T-helper 2 cell treated with Interferon-gamma antibody and Interleukin-4, amounts not matched to agents 5 μg/mL and 100 μg/mL, for 36 hours (primary cell): ENCODE measurements at places on chromosomes 12 and 14.
A peak's percentile ranks its signal among the peaks of the same experiment; 100 is the strongest.

GRCh38 chr12:67666605-67667004, 18.1 kb downstream of the DYRK2 start:
- H3K27me3 ChIP-seq: no peaks in the 10 kb centered on the region
- H3K36me3 ChIP-seq: peaks cover 11% of the 10 kb centered on the region
- H3K27ac ChIP-seq: no peak overlapping the region
- H3K4me1 ChIP-seq: peaks cover 24% of the 10 kb centered on the region

DNA sequence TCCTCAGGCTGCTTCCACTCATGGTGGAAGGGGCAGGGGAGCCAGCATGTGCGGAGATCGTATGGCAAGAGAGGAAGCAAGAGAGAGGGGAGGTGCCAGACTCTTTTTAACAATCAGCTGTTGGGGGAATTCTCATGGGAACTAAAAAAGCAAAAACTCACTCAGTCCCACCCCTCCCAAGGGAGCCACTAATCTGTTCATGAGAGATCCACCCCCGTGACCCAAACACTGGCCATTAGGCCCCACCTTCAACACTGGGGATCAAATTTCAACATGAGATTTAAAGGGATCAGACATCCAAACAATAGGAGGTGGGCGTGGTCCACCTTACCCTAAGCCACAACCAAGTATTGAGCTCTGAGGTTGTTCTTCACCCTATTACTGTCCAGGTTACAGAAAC, 375.1 kb downstream of the GRIN2B start:
- DNase-seq: no peak
- H3K4me1 ChIP-seq: no peaks in the 10 kb centered on the region

DNA sequence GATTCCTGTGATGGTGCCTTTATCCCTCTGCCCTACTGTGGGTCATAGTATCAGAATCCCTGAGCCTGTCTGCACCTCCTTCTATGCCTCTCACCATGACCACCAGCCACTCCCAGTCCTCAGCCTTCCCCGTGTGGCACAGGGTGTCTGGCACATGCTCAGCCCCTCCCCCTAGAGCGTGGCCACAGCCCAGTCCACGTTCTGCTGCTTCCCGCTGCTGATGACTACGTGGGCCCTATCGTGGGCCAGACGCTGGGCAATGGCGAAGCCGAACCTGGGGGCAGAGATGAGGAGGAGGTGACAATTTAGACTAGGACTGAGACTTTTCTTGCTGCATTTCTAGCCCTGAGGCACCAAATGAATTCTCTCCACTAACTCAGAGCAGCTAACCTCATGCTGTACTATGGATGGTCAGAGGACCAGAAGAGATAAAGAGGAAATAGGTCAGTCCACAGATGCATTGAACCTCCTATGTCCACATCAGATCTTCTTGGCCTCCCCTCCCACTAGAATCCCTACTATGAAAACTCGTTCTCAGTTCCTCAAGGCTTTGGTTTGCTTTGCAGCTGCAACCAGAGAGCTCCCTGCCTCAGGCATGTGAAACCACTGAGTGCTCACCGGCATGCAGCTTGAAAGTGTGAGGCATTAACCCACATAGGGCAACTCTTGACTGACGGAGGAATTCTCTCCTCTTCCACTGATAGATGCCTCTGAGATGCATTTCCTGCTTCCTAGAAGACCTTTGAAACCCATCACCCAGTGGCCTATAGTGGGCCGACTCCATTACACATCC, 126.3 kb upstream of the DHRS4 start:
- H3K4me3 ChIP-seq: no peak overlapping the region
- H3K27me3 ChIP-seq: no peaks in the 10 kb centered on the region
- H3K27ac ChIP-seq: no peak overlapping the region
- no peak for DNase-seq
- H3K36me3 ChIP-seq: no peaks in the 10 kb centered on the region

DNA sequence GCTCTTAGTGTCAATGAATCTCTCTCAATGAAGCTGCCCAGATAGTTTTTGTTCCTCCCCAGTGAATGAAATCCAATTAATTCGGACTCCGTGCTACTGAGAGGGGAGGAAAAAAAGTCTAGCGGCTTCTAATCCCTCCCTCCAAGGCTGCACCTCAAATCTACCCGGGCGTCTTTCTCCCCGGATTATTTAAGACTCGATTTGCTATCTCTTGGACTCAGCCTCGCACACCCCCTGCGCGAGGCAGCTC, 134 bp downstream of the DUSP6 start:
- H3K36me3 ChIP-seq: peaks cover 51% of the 10 kb centered on the region
- H3K27ac ChIP-seq: peak overlapping the region; percentile 96
- peak overlapping the region; percentile 98 for H3K4me3 ChIP-seq
- no peaks in the 10 kb centered on the region for H3K27me3 ChIP-seq
- no peak for DNase-seq

- DNase-seq: no peak
- H3K27ac ChIP-seq: no peak overlapping the region
- H3K27me3 ChIP-seq: no peaks in the 10 kb centered on the region
- peaks cover 72% of the 10 kb centered on the region for H3K36me3 ChIP-seq
- no peak overlapping the region for H3K4me3 ChIP-seq
Measured at GRCh38 chr14:52003324-52003723, 14.0 kb downstream of the RTRAF start.

DNA sequence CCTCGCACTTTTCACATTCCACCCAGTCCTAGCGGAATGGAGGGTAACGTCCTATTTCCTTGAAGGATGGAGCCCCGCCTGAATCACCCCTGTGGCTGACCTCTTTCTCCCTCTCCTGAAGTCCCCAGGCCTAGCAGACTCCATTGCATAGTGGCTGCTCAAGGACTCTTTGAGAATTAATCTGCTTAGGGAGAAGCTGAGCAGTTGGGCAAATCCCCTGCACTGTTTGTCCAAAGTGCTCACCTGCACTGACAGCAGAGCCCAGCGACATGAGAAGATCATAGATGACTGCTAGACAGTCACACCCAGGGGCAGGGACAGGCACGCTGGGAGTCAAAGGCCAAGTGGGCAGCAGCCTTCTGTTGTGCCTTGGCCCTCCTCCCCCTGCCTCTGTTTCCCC, 37.7 kb upstream of the DICER1 start:
- H3K4me3 ChIP-seq: no peak overlapping the region
- peaks cover 8% of the 10 kb centered on the region for H3K27me3 ChIP-seq
- no peak for DNase-seq
- no peaks in the 10 kb centered on the region for H3K36me3 ChIP-seq
- no peak overlapping the region for H3K27ac ChIP-seq
- no peaks in the 10 kb centered on the region for H3K4me1 ChIP-seq

GRCh38 chr14:32078858-32079216, 1.7 kb downstream of the ARHGAP5 start:
- peak overlapping the region; percentile 98 for H3K4me3 ChIP-seq
- peaks cover 9% of the 10 kb centered on the region for H3K36me3 ChIP-seq
- peak overlapping the region; percentile 18 for H3K27ac ChIP-seq
- peak; percentile 17 for DNase-seq
- H3K27me3 ChIP-seq: peaks cover 29% of the 10 kb centered on the region
